ENCODE measurements at places on chromosomes 3 and 15.

GRCh38 chr3:5022966-5023776, 43.9 kb downstream of the BHLHE40 start:
- no peak for DNase-seq

DNA sequence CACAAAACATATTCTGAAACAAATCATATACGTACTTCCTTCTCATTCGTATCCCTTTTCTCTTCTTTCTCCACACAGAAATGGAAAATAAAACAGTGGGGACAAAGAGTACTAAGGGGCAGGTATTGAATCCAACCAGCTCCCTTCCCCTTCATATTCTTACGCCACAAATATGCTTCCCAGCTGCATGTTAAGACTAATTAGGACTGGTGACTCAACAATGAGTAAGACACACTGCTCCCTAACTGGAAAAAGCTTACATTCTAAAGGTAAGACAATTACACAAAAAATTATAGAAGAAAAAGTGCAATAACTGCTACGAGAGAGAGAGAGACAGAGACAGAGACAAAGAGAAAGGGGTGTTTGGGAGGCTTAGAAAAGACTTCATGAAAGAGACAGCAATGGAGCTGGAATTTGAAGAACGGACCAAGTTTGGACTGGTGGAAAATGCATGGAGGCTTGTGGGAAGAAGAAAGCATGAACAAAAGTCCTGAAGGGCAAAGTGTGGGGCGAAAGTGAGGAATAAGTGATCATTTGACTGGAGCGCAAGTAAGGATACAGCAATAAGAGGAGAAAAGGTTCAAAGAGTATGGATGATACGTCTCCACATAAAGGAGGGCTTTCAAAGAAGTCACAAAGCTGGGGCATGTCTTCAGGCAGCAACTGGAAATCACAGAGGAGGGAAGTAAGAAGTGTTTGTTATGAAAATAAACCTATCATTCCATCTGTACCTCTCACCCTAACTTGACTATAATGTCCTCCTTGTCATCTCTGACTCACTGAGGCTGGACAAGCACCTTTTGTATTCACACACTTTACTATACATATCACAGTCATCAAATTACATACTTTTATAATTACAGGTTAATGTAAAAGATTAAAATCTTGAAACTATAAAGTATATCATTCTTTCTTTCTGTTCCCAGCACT, 49.2 kb downstream of the RYK start:
- no peak for DNase-seq

- no peak for DNase-seq
Observed at GRCh38 chr3:169475978-169476698, 187.4 kb downstream of the MECOM start.

DNA sequence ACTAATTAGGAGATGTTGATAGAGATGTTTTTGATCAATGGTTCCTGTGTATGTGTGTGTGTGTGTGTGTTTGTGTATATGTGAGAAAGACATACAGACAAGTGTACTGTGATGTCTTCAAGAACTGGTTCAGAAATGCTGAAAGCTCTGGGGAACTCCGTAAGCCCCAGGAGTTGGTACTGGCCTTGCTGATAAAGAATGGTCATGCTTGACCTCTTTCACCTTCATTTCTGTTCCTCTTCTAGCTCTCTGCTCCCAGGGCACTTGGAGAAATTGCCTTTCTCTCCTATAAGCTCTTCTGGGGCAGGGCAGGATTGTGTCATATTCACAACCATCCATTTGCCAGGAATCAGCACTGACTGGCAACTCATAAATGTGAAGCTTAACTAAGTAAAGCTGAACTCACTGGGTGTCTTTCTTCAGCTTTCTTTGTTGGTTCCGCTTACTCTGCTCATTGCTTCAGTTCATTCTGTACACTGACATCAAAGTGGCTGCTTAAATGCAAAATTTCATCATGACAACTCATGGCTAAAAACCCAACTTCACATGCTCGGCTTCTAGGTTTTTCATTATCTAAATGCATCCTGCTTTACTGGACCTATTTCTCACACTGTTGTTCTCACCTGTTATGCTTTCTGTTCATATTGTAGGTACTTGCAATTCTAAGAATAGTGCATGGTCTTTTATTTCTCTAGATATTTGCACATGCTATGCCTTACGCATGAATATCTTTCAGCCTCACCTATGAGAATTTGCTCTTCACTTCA, 162.1 kb upstream of the LYSMD4 start:
- DNase-seq = no peak

- DNase-seq = peak; percentile 75
Observed at GRCh38 chr3:39639344-39640236, 169.8 kb upstream of the MYRIP start.

DNA sequence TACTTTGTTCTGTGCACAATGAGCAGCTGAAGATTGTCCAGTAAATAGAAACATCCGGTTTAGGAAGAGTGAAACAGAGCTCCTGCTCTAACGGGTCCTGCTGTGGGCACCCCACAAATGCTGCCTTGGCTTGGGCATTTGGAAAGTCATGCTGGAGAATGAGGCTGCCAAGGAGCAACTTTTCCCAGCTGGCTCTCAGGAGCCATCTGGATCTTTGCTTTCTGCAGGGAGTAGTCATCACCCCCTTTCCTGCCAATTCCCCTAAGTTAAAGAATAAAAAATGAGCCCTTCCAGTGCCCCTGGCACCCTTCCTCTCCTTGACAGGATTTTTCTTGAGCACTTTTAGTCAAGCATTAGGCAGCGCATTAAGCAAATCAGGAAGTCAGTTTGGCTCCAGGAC, 90.0 kb downstream of the FAM43A start:
- no peak for DNase-seq

DNA sequence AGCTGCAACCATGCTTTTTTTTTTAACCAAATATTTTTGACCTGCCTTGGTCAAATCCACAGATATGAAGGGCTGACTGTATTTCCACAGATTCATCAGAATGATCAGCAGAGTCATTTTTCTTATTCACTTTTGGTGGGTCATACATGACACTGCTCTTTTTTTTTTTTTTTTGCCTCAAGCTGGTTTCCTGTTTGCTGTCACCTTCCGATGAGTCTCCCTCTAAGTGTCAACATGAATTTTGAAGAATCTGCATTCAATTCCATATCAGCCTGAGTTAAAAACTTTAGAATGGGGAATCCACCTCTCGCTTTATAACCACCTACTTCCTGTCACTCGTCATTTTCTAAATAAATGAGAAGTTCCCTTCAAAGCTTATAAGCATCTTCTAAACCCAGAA, 2.2 kb upstream of the SLC12A8 start:
- peak; percentile 57 for DNase-seq

DNA sequence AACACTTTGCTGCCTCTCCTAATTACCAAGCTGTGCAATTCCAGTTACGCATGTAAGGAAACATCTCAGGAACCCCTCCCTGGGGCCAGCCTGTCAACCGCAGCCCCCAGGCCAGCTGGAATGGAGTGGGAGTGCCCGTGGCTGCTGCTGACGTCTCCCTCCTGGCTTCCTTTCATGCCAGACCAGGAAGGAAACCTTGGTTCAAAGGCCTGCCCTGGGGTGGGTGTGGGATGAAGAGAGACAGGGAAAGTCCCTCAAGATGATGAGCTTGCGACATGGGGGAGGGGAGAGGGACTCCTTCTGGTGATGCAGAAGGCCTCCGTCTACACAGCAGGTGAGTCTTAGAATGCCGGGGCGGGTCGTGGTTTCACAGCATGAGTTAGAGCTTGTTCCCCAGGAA, 11.4 kb upstream of the CYP11A1 start:
- DNase-seq = peak; percentile 51

GRCh38 chr3:128436214-128436613, 30.5 kb downstream of the DNAJB8 start:
- no peak for DNase-seq

- DNase-seq = no peak
Observed at GRCh38 chr3:37217098-37217849, 42.9 kb upstream of the LRRFIP2 start.

GRCh38 chr3:12180631-12181030, 21.9 kb upstream of the TIMP4 start:
- DNase-seq = no peak

- DNase-seq = no peak
Observed at GRCh38 chr3:126957776-126958637, 24.9 kb upstream of the PLXNA1 start.

GRCh38 chr3:377158-377561, 180.6 kb downstream of the CHL1 start:
- peak; percentile 20 for DNase-seq

DNA sequence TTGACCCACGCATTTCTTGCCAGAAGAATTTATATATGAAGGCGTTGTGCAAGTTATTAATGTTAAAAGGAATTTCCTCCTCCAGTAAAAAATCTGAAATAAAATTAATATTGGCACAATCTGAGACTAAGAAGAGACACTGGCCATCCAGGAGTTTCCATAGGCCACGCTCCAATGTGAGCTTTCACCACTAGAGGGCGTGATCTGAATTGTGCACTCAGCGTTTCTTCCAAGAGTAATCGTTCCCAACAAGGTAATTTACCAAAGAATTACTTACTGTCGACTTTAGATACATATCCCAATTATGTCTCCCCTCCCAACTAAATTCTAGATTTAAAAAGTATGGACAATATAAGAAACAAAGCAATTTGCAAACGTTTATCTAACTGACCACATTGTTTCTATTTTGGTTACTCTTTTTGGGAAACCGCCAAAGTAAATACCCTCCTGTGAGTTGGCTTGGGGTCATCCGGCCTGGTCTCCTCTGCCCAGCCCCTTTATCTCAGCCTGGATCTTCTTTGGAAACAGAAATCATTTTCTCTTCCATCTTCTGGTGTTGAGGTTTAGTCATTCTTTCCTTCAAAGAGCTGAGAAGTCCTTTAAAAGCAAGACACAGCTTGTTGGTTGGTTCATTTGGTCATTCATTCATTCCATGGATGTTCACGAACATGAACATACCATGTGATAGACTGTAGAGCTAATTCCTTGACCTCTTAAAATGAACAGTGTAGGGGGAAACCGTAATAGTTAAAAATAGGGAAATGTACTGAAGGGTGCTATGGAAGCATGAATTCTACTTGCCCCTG, 26.2 kb downstream of the POLR2M start:
- DNase-seq = peak; percentile 37

DNA sequence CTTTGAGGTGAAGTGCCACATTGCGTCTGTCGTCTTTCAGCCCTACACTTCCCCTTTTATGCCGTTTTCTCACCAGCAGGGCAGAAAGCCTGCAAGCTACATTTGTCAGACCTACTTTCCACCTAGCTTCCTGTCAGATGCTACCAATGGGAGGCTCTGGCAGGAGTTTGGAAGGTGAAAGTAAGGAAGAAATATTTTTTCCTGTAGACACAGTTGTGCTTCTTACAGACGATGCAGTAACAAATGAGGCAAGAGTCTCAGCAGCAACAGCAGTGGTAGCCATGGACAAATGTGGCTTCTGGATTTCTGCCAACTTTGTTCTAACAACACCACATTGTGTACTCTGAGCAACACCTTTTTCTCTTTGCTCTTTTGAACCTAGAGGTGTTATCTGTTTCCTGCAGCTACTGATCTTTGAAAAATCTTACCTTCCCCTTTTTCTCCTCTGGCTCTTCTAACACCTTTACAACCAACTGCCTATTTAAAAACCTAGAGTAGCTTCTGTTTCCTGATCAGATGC, 70.6 kb upstream of the STT3B start:
- peak; percentile 8 for DNase-seq

DNA sequence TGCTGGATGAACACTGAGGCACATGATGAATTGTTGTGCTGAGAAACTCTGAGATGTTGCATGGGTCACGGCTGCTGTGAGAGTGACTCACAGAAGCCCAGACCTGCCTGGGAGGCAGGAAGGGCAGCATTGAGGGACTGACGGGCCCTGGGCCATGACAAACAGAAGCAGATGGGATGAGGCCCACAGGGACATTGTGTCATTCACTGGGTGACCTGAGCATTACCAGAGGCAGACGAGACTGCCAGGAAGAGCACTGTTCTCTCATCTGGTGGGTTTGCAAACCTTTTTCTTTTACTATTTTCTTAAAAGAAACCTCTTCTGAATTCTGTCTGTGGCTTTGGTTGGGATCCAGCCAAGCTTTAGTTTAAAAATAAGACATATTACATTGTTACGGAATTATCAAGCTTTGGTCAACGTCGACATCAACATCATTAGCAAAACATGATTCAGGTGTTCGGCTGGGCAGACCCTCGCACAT, 67.8 kb downstream of the BDH1 start:
- DNase-seq = no peak

DNA sequence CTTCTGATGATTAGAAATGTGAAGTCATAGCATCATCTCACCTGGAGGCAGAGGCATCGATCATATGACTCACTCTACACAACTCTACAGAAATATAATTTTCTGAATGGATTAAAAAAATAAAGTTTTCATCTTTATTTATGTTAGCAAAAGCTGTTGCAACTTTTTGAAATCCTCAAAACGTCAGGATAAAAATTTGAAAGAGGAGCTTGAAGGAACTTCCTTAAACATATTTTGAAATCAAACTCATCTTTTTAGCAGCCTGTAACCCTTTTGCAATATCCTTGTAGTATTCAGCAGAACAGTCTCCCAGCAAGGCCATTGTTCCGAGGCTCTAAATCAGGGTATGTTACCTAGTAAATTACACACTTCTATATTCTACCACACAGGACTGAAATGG, 985.4 kb downstream of the PLOD2 start:
- no peak for DNase-seq

DNA sequence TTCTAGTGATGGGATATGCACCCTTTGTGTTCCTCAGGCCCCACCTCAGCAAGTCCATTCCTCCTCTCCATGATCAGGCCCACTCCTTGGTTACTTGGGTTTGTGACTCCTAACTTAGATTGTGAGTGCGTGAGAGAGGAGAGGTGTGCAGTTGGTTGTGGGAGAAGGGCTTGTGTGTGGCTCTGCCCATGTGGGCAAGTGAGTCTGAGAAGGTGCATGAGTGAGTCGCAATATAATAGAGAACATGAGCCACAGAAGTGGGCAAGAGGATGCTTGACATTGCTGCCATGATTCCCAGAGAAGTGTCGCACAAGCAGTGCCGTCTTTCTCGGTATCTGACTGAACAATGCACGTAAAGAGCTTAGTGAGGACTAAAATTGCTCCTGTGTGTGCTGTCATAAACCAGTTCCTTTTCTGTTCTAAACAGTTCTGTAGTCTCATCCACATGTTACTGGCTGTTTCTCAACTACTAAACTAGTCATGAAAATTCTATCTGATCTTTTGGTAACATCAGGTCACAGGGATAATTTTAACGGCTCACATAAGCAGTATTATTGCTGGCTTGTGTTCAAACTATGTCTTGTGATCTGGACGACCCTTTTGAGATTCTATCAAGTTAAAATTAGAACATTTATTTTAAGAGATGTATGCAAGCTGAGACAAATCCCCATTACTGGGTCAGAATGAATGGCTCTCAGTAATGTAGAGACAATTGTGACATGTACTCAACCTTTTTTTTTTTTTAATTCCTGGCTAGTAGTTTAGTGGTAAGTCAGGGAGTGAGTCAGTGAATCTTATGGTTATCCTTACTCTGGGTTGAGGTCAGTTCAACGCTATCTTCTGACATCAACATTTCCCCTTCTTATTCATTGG, 25.6 kb downstream of the GYG1 start:
- DNase-seq = peak; percentile 31

DNA sequence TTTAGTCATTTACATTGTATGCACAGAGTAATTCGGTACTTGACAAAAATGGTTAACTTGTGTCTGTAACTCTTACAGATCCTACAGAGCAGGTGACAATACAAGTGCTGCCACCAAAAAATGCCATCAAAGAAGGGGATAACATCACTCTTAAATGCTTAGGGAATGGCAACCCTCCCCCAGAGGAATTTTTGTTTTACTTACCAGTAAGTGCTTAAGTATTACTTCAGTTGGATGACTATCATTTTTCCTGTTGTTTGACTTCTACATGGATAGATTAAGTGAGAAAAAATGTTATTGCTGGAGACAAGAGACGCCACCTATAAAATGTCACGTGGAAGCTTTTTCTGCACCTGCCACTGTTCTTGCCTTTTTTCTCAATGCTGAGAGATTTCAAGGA, 173.2 kb downstream of the ALCAM start:
- DNase-seq = no peak

- DNase-seq = no peak
Observed at GRCh38 chr15:79030470-79030869, 60.1 kb downstream of the RASGRF1 start.
